Cardiac muscle cell (in vitro differentiated cells and primary cell): ENCODE measurements at places on chromosomes 4 and X. TPM values are rescaled to one million over a fixed set of nuclear protein-coding genes. Genes with fewer than 3 reads are reported as not detected.

GRCh38 chr4:104967034-104967401 is 179.7 kb upstream of the TET2 start:
- no peak for DNase-seq

GRCh38 chrX:139298437-139298836 is 232.1 kb upstream of the F9 start:
- DNase-seq: no peak

The IL2RG gene
- not detected in 2 replicates for total RNA-seq

DNA sequence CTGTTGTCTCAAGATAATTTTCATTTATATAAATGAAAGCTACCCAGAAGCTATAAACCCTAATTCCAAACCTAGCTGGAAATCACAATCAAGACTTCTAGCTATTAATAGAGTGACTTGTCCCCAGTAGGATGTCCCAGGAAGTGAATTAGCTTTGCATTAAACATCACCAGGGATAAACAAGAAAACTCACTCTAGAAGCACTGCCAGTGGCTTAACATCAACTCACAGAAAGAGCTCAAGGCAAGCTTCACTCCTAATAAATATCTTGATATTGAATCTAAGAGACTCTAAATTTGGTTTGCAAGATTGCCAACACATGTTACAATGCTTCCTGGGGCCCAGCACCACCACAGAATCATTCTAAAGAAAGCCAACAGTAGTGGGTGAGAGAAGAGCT is 468.7 kb upstream of the FAM241A start:
- no peak for DNase-seq

DNA sequence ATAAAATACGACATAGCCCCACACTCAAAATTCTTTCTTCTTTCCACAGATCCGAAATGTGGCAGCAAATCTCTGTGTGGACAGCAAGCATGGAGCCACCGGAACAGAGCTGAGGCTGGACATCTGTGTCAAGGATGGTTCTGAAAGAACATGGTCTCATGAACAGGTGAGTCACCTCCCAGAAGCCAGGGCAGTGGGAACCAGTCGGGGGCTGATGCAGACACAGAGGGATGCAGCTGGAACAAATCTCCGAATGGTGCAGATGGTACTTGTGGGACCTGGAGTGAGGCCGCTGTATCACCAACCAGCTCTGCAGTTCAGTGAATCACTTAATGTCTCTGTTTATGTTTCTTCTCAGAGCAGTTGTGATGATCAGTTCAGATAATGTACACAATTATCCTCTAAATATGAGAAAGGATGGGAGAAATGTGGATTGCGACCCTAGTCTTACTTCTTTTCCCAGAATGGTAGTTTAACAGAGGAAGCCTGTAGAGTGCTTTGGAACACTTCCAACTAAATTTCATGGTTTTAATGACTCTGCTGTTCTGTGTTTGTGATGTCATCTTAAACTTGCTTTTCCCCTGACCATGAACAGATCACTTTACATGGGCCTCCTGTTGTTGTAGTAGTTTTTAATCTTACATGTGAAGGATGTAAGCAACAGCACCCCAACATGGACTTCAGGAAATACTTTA is 159.3 kb upstream of the GALNT7 start:
- DNase-seq: no peak

The HMGN5 gene
- 3.2 and 7.8 TPM in 2 replicates for total RNA-seq

DNA sequence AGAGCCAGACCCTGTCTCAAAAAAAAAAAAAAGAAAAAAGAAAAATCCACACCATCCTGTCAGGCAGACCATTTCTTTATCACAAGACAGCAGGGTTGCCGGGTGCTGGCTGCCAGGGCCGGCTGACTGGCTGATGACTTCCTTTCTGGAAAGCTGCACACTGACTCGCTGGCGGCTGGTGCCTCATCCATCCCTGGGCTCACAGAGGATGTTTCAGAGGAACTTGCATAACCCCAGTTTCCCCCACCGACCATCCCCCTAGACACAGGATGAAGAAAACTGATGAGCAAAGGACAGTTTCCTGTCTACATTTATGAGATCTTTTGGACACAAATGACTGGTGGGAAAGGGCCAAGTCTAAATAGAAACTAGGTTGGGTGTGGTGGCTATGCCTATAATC is 14.1 kb downstream of the HPSE start:
- peak; percentile 65 for DNase-seq

DNA sequence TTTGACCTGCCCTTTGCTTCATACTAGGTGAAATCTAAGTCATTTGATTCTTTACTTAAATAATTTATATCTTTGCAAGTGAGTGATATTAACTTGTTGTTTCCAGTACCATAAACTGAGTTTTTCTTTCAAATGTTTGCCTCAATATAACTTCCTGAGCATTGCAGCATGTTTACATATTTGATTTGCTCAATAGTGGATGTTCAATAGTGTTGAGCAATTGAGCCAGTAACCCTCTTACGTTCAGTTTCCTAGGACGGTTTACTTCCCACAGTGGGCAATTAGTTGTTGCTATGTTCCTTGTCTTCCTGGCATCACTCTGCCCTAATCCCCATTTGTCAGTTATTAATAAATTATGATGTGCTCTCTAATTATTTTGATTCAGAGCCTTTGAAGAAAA is 278.5 kb downstream of the EPHA5 start:
- no peak for DNase-seq

- DNase-seq: peak; percentile 7
Measured at GRCh38 chr4:79623021-79623870, 215.2 kb upstream of the GK2 start.

GRCh38 chr4:148454835-148455234 is 12.6 kb upstream of the NR3C2 start:
- no peak for DNase-seq

GRCh38 chr4:79820427-79820826 is 252.6 kb downstream of the ANTXR2 start:
- DNase-seq: no peak

- DNase-seq: no peak
Measured at GRCh38 chr4:39614487-39615162, 24.0 kb downstream of the SMIM14 start.

- DNase-seq: peak; percentile 4
Measured at GRCh38 chrX:53287493-53288138, 6.2 kb upstream of the IQSEC2 start.

The MAGED4B gene
- 25.0 and 32.1 TPM in 2 replicates for total RNA-seq

GRCh38 chrX:47976254-47977151 is 27.3 kb downstream of the ZNF182 start:
- no peak for DNase-seq

GRCh38 chr4:159367781-159368080 is 264.9 kb downstream of the RAPGEF2 start:
- no peak for DNase-seq

The ZNF275 gene
- 7.9 and 13.8 TPM in 2 replicates for total RNA-seq

DNA sequence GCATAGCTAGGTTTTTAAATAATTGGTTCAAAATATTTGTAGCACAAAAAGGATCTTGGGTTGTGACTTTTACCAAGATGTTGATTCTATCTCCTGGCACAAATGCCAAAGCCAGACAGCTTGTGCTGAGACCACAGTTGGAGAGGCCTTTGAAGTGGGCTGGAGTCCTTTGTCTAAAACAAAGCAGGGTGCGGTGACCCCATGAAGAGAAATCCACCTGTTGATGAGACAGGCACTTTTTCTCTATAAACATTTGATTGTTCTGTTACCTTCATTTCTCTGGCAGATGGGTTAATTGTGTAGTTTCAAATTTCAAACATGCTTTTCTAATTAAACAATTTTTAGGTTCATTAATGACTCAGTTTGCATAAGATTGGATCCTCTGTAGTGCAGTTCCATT is 56.7 kb downstream of the STOX2 start:
- DNase-seq: no peak

DNA sequence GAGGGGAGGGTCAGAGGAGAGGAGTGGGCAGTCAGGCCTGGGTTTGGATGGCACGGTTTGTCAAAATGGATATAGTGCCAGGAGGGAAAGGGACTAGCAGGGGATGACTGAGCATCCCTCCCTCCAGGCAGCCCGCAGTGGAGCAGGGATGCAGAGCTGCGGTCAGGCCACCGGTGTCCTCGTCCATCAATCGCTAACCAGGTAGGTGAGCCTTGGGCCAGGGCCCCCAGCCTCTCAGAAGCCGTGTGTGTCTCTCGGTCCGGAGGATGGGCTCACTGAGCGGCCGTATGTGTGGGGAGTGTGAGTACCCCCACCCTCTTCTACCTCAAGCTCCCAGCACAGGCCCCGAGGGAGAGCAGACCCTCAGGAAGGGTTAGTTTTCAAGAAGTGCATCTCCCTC is 538 bp upstream of the CYTL1 start:
- DNase-seq: no peak

- DNase-seq: no peak
Measured at GRCh38 chr4:26570596-26570995, 13.3 kb upstream of the TBC1D19 start.

- no peak for DNase-seq
Measured at GRCh38 chr4:91092398-91092980, 965.3 kb downstream of the CCSER1 start.

The GPR173 gene
- total RNA-seq: 4.8 and 12.6 TPM in 2 replicates

DNA sequence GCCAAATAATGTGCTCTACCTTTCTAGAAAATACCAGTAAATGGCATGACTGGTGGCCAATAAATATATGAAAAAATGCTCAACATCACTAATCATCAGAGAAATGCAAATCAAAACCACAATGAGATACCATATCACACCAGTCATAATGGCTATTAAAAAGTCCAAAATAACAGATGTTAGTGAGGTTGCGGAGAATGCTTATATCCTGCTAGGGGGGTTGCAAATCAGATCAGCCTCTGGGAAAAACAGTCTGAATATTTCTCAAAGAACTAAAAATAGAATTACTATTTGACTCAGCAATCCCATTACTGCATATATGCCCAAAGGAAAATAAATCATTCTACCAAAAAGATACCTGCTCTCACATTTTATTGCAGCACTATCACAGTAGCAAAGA is 115.1 kb downstream of the RASGEF1B start:
- DNase-seq: no peak

GRCh38 chr4:66331761-66332160 is 661.5 kb upstream of the EPHA5 start:
- no peak for DNase-seq

The MAGEA1 gene
- not detected in 2 replicates for total RNA-seq

- peak; percentile 56 for DNase-seq
Measured at GRCh38 chrX:9519546-9520216, 54.8 kb downstream of the TBL1X start.

DNA sequence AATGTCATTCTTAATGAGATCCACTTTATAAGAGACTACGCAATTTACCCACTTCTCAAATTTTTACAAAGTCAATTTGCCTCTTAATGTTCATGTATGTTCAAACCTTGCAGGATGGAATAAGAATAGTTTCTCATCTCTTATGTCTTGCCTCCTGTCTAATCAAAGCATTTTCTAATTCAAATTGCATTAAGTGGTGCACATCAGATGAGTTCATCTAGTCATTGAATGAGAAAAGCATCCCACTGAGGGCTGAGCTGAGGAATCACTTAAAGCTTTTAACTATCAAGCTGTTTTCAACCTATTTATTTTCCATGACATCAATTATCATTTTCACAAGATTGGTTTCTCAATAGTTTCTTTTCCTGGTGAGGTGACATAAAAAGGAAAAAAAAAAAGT is 1964.0 kb downstream of the PCDH7 start:
- no peak for DNase-seq

GRCh38 chrX:69133921-69134542 is 31.2 kb downstream of the PJA1 start:
- peak; percentile 72 for DNase-seq

The MAOB gene
- 0.67 and 1.2 TPM in 2 replicates for total RNA-seq

DNA sequence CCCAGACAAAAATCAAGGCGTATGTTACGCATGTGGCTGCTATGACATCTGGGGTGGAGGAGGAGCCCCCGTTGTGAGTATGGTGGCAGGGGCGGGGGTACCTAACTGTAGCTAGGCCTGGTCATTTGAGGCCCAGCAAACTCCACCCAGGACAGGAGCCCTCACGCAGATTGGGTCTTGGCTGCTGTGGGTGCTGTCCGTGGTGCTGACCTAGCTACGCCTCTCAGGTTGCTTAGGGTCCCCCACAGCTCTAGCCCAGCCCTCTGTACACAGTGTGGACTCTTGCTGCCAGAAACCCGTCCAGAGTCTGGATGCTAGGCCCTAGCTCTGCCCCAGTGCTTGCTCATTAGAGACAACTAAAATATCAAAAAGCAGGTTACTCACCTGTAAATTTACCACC is 146.7 kb upstream of the PSAPL1 start:
- DNase-seq: peak; percentile 41

DNA sequence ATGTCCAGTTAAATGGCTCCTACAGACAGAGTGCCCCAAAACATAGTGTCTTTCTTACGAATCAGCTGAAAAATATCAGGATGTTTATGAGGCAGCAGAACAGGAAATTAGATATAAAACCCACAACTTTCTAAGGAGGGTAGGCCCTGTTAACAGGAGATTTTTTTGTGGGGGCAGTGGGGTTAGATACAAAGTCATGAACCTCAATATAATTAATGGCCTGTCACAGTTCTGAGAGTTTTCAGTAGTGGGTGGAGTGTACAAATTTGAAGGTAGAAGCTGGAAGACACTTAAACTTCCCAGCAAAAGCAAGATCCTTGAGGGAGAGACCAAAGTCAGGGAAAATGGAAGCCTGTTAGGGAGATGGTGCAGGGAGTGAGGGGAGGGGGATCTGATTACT is 17.4 kb downstream of the PAGE4 start:
- DNase-seq: no peak

DNA sequence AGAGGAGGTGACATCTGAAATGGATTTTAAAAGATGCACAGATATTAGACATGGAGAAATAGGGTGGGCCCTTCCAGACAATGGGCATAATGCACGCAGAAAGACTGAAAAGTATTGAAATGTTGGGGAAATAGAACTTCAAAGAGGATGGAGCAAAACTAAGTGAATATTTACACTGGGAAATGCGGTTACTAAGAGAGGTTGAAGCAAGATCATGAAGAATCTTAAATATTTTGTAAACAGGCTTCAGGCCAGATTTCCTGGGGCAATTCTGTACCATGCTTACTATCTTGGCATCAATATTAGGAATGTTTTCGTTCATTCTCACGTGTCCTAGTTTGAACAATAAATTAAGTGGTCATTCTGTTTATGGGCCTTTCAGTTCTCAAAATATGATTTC is 216.3 kb downstream of the ADAMTS3 start:
- no peak for DNase-seq

DNA sequence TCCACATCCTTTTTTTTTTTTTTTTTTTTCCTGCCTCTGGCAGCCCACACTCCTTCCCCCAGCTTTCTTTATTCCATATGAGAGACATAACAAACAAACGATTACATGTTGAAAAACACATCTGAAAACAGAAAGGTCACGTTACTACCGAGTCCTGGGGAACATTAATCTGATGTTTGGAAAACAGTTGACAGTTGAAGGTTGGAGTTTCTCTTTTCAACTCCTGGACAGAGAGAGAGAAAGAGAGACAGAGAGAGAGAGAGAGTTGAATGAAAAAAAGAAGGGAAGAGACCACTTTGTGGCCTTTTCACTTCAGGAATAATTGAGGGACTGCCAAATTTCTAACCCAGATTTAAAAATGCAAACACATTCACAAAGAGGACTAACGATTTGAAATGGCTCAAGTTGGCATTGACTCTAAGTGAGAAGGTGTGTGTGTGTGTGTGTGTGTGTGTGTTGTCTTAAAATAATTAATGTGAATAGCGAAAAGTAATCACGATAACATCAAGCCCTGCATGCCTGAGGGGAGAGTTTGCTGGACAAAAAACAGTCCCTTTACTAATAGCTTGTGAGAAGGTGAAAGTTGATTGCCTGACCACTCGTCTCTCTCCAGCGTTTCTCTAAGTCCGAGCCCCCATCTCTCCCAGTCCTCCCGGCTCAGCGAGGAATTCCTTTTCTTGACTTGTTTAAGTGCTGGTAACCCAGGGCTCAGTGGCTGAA is 67.3 kb downstream of the FBXO8 start:
- DNase-seq: no peak

- peak; percentile 35 for DNase-seq
Measured at GRCh38 chrX:132955690-132956089, 2.7 kb downstream of the HS6ST2 start.

GRCh38 chr4:126604268-126604867 is 1028.4 kb upstream of the INTU start:
- DNase-seq: peak; percentile 65
